Ecto neural progenitor cell (in vitro differentiated cells): ENCODE measurements at places on chromosomes 13 and 19.
A peak's percentile ranks its signal among the peaks of the same experiment; 100 is the strongest.

DNA sequence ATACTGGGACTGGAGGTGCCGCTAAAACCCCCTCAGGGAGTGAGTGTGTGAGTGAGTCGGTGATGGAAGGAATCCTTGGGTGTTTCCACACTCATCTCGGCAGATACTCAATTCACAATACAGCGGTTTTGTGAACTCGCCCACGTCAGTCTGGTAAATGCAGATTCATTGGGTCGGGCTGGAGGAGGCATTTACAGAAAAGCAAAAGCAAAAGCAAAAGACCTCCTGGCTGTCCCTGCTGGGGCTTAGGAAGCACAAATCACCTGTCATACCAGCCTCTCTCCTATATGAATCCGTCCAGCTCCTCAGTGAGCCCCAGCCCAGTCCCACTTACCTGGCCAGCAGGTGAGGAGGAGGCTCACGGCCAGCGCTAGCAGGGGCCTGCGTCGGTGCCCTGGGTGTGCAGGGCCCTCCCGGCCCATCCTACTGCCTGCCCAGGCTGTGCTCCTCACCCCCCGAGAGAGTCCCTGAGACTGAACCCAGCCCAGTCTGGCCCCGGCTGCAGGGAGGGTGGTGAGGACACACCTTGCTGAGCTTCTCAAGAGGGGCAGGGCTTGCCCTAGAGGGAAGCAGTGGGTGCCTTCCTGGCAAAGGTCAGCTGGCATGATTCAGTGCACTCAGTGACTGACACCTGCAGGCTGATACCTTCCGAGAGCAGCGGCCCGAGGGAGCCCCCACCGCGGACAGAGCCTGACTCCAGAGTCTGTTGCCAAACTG is at the start of gene MUC16:
Gene MUC16, minus strand, starts transcription at position 475 of the 717 bp plus-strand sequence.
- no peak for DNase-seq

DNA sequence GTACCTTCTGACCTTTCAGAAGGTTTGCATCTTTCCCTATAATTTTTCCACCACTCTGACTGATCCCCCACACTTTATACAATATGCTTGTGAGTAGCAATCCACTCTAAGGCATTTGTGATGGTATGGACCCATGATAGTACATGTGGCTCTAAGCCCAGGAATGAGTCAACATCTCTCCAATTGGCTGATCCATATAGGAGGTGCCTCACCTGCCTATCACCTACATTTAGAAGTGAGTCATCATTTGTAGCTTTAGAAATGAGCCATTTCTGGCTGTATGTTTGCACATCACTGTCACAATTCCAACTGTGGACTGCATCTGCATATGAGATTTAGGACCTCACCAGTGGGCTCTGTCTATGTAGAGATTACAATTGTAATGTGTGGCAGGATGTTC is 133.1 kb upstream of the ZNF91 start:
- DNase-seq = no peak

DNA sequence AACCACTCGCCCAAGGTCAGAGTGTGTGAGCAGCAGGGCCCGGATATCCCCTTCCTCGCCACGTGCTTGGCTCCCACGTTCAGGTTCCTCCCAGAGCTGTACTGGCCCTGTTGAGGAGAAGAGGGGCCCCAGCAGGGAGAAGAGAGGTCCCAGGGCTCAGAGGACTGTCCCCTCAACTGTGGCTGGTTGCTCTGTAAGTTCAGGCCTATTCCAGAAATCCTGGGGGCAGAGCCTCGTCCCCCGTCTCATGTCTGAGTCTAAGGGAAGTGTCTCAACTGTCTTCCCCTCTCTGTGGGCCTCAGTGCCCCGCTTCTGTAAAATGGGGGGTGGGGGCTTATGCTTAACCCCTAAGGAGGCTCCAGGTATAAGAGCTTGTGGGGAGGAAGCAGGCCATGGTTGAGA is 3.9 kb downstream of the PPP5C start:
- no peak for DNase-seq

GRCh38 chr19:11418094-11418548 is 993 bp downstream of the RGL3 start:
- DNase-seq = no peak

DNA sequence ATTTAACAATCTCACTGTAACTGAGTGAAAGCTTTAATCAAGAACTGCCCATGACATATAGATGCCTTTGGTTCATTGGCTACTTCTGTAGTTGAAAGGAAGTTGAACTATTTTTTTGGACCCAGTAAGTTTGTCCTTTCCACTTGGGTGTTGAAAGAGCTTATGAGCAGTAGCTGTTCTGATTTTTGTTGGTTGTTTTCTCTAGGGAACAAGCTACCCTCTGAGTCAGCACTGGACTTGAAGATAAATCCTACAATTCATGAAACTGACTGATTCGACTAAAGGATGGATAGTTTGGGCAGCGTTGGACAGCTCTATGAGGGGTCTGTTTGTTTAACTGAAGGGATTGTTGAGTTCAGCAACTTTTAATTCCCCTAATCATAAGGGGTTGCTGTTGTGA is 101.0 kb downstream of the PAN3 start:
- no peak for DNase-seq

- no peak for DNase-seq
Observed at GRCh38 chr13:51804295-51805172, 571 bp upstream of the DHRS12 start.

DNA sequence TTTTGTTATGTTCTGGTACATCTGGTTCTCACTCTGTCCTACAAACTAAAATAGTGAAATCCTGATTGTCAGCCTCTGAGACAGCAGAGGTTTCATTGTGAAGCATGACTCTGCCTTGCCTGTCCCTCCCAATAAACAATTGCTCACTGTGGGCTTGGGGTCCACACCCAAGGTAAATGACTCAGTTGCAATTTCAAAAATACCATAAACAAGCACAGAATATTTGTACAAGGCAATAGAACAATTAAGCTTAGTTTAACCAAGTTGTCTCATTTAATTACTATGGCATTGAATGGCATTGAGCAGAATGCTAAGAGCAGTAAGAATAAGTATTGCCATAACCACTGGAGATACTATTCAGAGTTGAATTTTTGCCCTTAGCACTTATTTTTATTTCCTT is 353.6 kb downstream of the SPRY2 start:
- no peak for DNase-seq

DNA sequence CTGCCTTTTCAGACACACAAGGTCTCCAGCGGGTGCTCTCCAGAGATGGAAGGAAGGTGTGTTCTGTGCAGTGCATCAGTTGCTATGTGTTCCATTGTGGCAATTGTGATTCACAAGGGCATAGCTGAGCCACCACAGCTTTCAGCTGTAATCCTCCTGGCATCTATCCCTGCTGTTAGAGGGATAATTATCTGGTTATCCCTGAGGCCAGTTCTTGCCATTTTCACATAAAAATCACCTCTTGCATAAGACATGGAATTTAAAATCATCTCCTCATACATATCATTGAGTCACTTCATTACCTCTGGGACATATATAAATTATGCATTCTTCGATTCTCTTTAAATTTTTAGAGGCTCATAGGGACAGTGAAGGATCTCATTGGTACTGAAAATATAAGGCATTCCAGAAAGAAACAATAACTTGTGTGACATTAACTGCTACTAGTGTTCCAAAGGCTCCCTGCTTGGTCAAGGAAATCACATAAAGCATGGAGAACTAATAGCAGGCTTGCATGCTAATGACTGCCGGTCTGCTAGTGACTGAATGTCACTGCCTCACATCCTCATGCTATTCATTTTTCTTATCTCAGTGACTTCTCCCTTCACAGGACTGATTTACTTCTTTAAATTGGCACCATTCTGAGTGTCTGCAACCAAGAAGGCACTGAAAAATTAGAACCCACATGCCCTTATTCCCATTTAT is 214.0 kb downstream of the ENOX1 start:
- DNase-seq = no peak

DNA sequence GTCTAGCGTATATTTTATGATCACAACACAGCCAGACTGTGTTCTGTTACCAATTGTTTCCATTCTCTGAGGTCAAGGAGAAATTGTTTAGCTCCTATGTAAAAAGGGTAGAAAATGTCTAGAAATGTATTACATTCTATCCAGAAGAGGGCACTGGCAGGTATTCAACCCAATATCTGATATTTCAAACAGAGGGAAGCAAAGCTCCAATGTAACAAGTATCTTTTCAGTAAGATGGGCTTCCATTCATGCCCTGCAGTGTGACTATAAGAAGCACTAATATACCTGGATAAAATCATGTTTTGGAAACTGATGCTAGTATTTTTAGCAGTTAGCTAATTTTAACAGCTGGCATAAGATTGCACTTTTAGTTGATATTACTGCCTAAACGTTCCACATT is 312.7 kb downstream of the FGF14 start:
- DNase-seq = no peak

DNA sequence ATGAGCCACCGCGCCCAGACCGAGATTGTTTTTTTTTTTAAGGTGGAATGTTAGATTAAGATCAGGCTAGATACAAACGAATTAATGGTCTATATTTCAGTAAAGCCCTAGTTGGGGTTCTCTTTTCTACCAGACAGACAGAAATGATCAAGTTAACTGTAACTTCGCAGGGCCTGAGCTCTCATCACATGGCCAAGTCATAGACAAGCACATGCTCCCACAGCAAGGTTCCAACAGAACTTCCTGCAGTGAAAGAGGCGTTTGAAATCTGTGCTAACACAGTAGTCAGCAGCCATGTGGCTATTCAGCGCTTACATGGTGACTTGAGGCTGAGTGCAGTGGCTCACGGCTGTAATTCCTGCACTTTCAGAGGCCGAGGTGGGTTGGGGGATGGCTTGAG is 34.7 kb upstream of the SEMA6B start:
- DNase-seq = no peak

DNA sequence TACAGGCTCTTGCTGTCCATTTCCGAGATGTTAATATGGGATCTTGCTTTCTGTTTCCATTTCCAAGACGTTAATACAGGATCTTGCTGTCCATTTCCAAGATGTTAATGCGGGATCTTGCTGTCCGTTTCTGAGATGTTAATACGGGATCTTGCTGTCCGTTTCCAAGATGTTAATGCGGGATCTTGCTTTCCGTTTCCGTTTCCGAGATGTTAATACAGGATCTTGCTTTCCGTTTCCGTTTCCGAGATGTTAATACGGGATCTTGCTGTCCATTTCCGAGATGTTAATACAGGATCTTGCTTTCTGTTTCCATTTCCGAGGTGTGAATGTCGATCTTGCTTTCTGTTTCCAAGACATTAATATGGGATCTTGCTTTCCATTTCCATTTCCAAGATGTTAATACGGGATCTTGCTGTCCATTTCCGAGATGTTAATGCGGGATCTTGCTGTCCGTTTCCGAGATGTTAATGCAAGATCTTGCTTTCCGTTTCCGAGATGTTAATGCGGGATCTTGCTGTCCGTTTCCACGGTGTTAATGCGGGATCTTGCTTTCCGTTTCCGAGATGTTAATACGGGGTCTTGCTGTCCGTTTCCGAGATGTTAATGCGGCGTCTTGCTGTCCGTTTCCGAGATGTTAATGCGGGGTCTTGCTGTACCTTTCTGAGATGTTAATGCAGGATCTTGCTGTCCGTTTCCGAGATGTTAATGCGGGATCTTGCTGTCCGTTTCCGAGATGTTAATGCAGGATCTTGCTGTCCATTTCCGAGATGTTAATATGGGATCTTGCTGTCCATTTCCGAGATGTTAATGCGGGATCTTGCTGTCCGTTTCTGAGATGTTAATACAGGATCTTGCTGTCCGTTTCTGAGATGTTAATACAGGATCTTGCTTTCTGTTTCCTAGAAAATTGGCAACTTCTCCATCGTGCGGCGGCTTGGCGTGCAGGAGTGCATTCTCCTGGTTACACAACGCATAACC is 38.3 kb downstream of the PEX11G start:
- peak; percentile 70 for DNase-seq

DNA sequence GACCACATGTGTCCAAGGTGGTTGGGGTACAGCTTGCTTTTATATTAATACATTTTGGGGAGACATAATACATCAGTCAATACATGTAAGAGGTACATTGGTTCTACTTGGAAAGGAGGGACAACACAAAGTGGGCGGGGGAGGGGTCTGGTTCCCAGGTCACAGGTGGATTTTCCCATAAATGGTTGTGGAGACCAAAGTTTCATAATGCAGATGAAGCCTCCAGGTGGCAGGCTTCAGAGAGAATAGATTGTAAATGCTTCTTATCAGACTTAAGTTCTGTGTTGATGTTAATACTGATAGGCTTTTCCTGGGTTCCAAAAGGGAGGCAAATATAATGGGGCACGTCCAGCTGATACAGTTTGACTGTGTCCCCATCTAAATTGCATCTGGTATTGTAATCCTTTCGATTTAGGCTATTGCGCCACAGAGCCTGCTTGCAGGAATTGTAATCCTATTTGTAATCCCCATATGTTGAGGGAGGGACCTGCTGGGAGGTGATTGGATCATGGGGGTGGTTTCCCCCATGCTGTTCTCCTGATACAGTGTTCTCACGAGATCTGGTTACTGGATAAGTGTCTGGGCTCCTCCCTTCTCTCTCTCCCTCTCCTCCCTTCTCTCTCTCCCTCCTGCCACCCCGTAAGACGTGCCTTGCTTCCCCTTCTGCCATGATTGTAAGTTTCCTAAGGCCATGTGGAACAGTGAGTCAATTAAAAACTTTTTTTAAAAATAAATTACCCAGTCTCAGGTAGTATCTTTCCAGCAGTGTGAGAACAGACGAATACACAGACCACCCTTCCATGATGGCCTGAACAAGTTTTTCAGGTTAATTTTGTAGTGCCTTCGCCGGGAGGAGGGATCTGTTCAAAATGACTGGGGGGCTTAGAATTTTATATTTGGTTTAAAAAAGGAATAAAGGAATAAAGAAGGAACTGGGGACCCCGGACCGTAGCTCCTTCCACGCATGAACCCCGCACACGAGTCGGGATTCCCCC is 44.9 kb downstream of the ZNF823 start:
- no peak for DNase-seq

DNA sequence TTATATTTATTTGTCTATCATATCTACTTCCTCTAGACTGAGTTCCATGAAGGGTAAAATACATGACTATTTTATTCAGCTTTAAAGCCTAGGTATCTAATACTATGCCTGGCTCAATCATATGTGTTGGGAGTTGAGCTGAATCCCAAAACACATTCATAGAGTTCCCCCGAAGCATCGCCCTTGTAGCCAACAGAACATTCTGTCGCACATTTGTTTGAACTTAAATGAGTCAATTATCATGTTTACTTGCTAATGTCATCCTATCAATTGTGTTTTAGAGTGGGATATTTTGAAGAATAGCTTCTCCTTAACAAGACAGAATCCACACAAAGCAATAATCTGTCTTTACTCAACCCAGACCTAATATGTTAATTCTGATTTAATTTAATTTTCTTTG is 252.4 kb downstream of the HS6ST3 start:
- no peak for DNase-seq

DNA sequence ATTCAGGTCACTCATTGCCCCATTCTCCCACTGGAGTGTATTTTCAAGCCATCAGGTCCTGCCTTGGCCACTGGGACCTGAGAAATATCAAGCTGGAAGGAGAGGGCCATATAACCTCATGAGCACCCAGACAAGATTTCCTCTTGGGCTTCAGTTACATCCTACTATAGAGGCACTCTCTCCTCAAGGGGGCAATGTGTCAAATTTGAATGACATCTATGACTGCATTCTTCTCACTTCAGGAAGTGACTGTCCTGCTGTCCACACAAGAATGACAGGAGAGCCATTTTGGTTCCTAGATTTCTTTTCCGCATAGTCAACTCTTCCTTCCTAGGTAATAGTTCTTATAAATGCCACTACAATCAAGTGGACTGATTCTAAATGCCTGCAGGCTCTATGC is 416.2 kb downstream of the DIAPH3 start:
- DNase-seq = no peak
